ENCODE measurements at places on chromosomes 1 and 21. TPM values are rescaled to one million over a fixed set of nuclear protein-coding genes. Genes with fewer than 3 reads are reported as not detected.

OR2L2 gene
- total RNA-seq = 0.06 TPM

ARTN gene
- 2.7 TPM for total RNA-seq

MECR gene
- total RNA-seq = 20.2 TPM

ZBED6 gene
- total RNA-seq = 28.2 TPM

LPAR3 gene
- total RNA-seq = 2.0 TPM

SIM2 gene
- 20.5 TPM for total RNA-seq

BCAN gene
- total RNA-seq = 0.18 TPM

CRYZL1 gene
- 41.6 TPM for total RNA-seq

SLC16A4 gene
- 40.9 TPM for total RNA-seq

DPYD gene
- 25.2 TPM for total RNA-seq

TARBP1 gene
- total RNA-seq = 62.5 TPM

LIN28A gene
- total RNA-seq = not detected

IGSF5 gene
- total RNA-seq = 0.93 TPM

ANXA9 gene
- total RNA-seq = 8.5 TPM

TRAPPC3 gene
- total RNA-seq = 42.7 TPM

TFF2 gene
- total RNA-seq = not detected

LCE2A gene
- total RNA-seq = not detected

KLHL20 gene
- total RNA-seq = 25.5 TPM

IVL gene
- total RNA-seq = 0.35 TPM

LAMB3 gene
- total RNA-seq = 2.3 TPM

PODN gene
- 6.5 TPM for total RNA-seq

SEMA6C gene
- 39.0 TPM for total RNA-seq

C1orf94 gene
- not detected for total RNA-seq

SMYD3 gene
- total RNA-seq = 44.6 TPM

KRTAP21-1 gene
- total RNA-seq = not detected

OR2T11 gene
- 0.06 TPM for total RNA-seq

NUAK2 gene
- total RNA-seq = 26.0 TPM

PRSS38 gene
- total RNA-seq = not detected

GUCA2B gene
- not detected for total RNA-seq

ISG15 gene
- total RNA-seq = 26.9 TPM

ZNF687 gene
- 28.6 TPM for total RNA-seq

ATF6 gene
- 32.0 TPM for total RNA-seq

MCOLN2 gene
- total RNA-seq = 0.93 TPM

EFNA1 gene
- 74.2 TPM for total RNA-seq

ADAM15 gene
- 49.9 TPM for total RNA-seq

DNALI1 gene
- 10.7 TPM for total RNA-seq

OR2M2 gene
- total RNA-seq = not detected

CHD5 gene
- 0.41 TPM for total RNA-seq

SLC35A3 gene
- total RNA-seq = 54.6 TPM

TLR5 gene
- total RNA-seq = 6.5 TPM

RBBP5 gene
- total RNA-seq = 16.0 TPM

CFHR2 gene
- not detected for total RNA-seq

TRAF3IP3 gene
- total RNA-seq = 4.3 TPM

ANKRD65 gene
- total RNA-seq = 6.9 TPM

MSH4 gene
- total RNA-seq = 0.47 TPM

TNNI3K gene
- 0.99 TPM for total RNA-seq

TNFRSF8 gene
- total RNA-seq = 0.53 TPM

RXFP4 gene
- 0.18 TPM for total RNA-seq

CSF1 gene
- 20.1 TPM for total RNA-seq

PRAMEF14 gene
- not detected for total RNA-seq

NLRP3 gene
- 4.0 TPM for total RNA-seq

RGS5 gene
- 16.3 TPM for total RNA-seq

DAB1 gene
- total RNA-seq = 2.8 TPM

HFM1 gene
- total RNA-seq = 9.0 TPM

C1orf35 gene
- 13.2 TPM for total RNA-seq

GOLPH3L gene
- 18.8 TPM for total RNA-seq

Measured in metanephros (tissue), 2 donors.